ENCODE measurements at places on chromosomes 13 and 19.

GRCh38 chr19:35037716-35038622, 3.6 kb upstream of the HPN start:
- no peak for DNase-seq

DNA sequence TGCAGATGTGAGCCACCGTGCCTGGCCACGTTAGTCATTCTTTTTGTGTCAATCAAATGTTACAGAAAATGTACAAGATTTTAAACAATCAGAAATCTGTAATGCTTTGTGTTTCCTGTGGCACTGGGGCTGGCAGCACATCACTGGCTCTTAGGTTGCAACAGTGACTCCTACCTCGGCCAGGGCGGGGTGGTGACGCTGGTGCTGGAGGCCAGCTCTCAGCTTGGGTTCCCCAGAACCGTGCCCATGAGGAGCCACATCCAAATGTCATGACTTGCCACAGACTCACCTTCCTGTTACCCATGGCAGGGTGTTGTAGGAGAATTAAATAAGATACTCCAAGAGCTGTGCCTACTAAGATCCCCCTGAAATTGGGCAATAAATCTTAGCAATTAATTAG, 161.7 kb downstream of the TEX29 start:
- DNase-seq, result no peak

GRCh38 chr13:48505597-48506091, 27.2 kb downstream of the RCBTB2 start:
- DNase-seq, result peak; percentile 80

DNA sequence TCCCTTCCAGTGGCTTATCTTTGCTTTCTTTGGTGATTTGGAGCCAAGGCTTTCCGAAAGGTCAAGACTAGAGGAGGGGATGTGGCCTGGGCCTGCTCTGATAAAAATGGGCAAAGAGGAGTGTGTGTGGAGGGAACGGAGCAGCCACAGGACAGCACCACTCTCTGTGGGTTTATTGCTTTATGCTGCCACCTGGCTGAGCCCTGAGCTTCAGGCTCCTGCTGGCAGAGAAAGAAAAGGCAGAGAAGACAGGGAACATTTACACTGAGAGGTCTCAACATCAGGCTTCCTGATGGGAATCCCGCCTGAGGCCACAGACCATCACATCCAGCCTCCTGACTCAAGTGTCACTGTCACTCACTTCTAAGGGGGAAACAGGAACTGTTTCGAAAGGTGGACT, 9.2 kb upstream of the GSX1 start:
- no peak for DNase-seq

GRCh38 chr19:45958769-45959516, 14.7 kb downstream of the NOVA2 start:
- DNase-seq, result no peak

GRCh38 chr19:36141039-36141927, 1.4 kb downstream of the CAPNS1 start:
- DNase-seq, result peak; percentile 95

DNA sequence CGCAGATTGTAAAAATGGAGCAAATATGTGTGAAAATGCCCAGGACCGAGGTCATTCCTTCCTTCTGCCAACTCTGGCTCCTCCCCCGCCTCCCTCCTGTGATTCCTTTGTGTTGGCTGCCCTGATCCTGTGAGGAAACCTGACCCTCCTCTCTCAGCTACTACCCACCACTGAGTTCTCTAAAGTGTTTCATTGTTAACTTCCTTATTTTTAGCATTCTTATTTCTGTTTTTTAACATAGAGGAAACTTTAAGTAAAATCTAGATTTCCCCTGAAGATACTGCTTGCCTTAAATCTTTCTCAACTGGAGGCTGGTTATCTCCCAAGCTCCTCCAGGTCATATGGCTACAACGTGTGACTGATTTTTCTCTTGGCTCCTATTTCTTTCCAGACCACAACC, 21.7 kb upstream of the FBXL3 start:
- DNase-seq, result no peak

Data from CD4-positive, alpha-beta T cell treated with Interleukin-17A for 1 hour (primary cell).